ENCODE measurements at places on chromosomes 7 and 10.

DNA sequence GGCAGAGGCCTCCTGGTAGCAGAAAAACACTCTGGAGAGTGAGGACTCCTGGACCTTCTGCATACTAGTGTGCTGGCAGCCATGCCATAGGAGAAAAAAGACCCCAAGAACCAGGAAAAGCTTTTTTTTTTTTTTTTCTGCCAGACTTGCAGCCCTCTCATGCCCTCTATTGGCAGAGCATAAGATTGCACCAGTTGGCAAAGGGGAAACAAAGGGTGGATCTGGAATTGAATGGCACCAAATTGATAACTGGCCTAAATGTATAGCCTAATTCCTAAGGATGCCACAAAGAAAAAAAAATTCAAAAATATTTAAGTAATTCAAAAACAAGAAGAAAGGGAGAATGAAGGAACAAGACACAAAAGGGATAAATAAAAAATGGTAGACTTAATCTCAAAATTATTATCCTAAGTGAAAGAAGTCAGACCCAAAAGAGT, 112.5 kb upstream of the GHITM start:
- DNase-seq, result peak; percentile 58

- DNase-seq, result no peak
Observed at GRCh38 chr7:153404124-153404523, 644.6 kb downstream of the ACTR3B start.

DNA sequence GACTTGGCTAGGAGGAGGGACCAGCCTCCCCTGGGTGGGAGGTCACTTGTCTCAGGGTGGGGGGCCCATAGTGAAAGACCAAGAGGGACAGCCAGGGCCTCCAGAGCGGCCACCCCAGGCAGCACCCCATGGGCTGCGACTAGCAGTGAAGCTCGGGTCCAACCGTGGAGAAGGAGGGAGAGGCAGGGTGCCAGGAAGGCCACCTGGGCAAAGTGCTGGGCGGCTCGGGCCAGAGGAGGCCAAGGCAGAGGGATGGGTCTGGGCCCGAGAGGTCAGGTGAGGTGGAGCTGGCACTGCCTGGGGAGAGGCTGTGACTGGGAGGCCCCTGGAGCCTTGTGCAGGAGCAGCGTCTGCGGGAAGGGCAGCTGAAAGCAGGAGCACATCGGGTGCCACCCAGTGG, 41.8 kb downstream of the CLRN3 start:
- DNase-seq, result no peak

- peak; percentile 90 for DNase-seq
Observed at GRCh38 chr7:156640949-156641485, 443 bp downstream of the RNF32 start.

DNA sequence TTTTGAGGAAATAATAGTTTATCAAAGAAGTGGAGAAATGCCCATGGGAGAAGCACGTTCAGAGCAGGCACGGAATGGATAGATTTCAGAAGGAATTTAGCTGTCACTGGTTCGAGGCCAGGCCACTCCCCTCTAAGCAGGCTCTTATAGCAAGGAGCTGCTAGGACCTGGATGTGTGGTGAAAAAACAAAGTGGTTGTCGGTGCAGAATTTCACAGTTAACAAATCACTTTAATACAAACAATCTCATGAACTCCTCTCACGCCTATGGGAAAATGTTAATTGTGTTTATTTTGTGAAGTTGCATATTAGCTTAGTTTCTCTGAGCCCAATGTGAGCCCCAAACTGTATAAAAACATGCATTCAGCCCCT, 176.3 kb downstream of the PKD1L1 start:
- no peak for DNase-seq

DNA sequence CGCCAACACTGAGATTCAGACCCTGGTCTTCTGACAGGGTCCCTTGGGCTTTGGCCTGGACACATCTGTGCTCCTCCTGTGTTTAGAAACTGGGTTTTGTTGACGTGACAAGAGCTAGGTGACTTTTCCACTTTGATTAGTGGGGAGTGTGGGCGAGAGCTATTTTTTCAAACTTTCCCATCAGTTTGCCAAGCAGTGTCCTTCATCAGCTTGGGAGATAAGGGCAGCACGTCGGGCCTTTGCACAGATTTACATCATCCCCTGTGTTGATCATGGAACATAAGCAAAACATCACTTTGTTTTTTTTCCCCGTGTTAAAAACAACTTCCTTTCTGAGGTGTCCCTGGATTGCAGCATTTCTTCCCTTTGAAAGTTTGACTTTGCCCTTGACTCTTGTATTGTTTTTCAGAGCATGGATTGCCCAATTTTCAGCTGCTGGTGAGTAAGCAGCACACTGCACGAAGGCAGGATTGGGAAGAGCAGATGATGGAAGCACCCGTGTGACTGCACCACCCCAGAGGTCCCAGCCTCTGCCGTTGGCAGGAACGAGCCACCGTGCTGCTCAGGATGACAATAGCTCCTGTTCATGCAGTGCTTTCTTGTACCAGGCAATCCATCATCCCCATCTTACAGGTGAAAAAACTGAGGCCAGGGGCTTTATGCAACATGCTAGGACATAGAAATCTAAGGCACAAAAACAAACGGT, 6.4 kb upstream of the IGFBP1 start:
- DNase-seq, result no peak
